Tibial nerve (tissue), 4 donors: ENCODE measurements at places on chromosomes 13 and 19.

- no peak overlapping the region for H3K27ac ChIP-seq
- no peaks in the 10 kb centered on the region for H3K27me3 ChIP-seq
- no peaks in the 10 kb centered on the region for H3K36me3 ChIP-seq
- H3K4me3 ChIP-seq = no peak overlapping the region
- peaks cover 3% of the 10 kb centered on the region for H3K4me1 ChIP-seq
- DNase-seq = no peak
Observed at GRCh38 chr13:77908531-77908930, 10.1 kb downstream of the EDNRB start.

DNA sequence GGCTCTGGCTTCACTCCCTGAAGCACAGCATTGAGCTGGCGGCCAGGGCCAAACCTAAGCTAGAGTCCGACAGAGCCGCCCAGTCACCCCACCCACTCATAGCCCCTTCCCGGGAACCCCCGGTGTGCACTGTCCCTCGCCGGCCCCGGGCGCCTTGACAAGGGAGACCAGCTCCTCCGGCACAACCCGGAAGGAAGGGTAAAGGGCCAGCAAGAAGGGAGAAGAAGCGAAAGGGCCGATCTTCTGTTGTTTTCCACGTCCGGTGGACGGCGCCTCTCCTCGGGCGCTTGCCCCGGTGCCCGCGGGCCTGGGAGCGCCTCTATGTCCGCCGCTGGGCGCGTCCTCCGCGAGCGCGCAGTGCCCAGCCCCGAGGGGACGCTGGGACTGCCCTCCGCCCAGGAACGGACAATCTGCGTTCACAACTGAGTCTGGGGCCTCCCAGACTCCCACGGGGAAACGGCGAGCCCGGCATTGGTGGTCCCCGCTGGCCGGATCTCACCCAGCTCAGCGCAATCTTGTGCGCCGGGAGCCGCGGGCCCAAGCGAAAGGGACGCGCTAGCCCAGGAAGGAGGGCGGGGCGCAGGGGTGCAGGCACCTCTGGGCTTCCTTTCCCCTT lies 172.5 kb upstream of the MIR17HG start:
- no peak for DNase-seq
- H3K36me3 ChIP-seq = no peaks in the 10 kb centered on the region
- H3K4me3 ChIP-seq = peak overlapping the region; percentile 42
- H3K4me1 ChIP-seq = no peaks in the 10 kb centered on the region
- H3K27ac ChIP-seq = no peak overlapping the region
- peaks cover 10% of the 10 kb centered on the region for H3K27me3 ChIP-seq

DNA sequence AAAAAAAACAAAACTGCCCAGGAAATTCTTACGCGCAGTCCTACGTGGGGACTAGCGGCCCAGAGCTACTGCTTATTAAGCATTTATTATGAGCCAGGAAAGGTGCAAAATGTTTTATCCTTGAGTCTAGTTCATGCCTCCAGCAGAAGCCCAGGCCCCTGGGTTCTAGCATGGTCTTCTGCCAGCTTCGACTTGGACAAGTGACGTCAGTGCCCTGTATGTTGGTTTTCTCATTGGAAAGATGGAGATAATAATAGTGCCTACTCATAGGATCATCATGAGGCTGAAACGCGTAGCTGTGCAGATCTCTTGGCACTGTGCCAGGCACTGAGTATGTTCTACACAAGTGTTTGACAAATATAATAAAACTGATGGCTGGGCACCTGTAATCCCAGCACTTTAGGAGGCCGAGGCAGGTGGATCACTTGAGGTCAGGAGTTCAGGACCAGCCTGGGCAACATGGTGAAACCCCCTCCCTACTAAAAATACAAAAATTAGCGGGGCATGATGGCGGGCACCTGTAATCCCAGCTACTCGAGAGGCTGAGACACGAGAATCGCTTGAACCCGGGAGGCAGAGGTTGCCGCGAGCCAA lies 12.4 kb upstream of the SULT2B1 start:
- H3K4me3 ChIP-seq = no peak overlapping the region
- H3K36me3 ChIP-seq = no peaks in the 10 kb centered on the region
- H3K27me3 ChIP-seq = no peaks in the 10 kb centered on the region
- DNase-seq = peak; percentile 12

DNA sequence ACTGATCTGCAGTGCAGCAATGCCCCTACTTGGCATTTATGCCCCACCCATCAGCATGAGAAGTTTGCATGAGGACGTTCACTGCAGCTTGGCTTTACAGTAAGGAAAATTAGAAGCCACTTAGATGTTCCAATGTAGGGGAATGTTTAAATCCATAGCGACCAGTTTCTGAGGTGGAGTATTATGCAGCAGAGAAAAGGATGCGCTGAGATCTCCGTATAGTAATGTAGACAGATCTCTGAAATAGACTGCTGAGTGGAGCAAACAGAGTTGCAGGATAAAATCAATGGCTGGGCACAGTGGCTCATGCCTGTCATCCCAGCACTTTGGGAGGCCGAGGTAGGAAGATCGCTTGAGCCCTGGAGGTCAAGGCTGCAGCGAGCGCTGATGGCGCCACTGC lies 10.1 kb downstream of the PGPEP1 start:
- no peaks in the 10 kb centered on the region for H3K27me3 ChIP-seq
- no peak overlapping the region for H3K27ac ChIP-seq
- H3K36me3 ChIP-seq = no peaks in the 10 kb centered on the region
- no peaks in the 10 kb centered on the region for H3K4me1 ChIP-seq
- H3K4me3 ChIP-seq = no peak overlapping the region

GRCh38 chr13:29969286-29969685 lies 118.9 kb upstream of the UBL3 start:
- no peaks in the 10 kb centered on the region for H3K4me1 ChIP-seq
- H3K36me3 ChIP-seq = no peaks in the 10 kb centered on the region
- no peak for DNase-seq
- H3K27me3 ChIP-seq = no peaks in the 10 kb centered on the region
- H3K27ac ChIP-seq = no peak overlapping the region

DNA sequence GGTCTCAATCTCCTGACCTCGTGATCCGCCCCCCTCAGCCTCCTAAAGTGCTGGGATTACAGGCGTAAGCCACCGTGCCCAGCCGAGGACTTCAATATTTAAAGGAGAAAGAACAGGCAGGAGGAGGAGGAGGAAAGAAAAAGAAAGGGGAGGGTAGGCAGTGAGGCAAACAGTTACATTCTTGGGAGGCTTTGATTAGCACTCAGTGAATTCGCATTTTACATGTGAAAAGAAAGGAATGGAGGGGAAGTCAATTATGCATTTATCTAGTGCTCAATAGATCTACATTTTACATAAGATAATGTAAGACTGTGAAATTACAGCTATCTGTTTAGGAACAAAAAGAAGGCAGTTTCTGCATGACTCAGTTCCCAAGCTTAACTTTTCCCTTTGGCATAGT lies 30.9 kb upstream of the CXCL17 start:
- H3K36me3 ChIP-seq = no peaks in the 10 kb centered on the region
- H3K27me3 ChIP-seq = no peaks in the 10 kb centered on the region
- H3K4me1 ChIP-seq = no peaks in the 10 kb centered on the region
- DNase-seq = no peak

DNA sequence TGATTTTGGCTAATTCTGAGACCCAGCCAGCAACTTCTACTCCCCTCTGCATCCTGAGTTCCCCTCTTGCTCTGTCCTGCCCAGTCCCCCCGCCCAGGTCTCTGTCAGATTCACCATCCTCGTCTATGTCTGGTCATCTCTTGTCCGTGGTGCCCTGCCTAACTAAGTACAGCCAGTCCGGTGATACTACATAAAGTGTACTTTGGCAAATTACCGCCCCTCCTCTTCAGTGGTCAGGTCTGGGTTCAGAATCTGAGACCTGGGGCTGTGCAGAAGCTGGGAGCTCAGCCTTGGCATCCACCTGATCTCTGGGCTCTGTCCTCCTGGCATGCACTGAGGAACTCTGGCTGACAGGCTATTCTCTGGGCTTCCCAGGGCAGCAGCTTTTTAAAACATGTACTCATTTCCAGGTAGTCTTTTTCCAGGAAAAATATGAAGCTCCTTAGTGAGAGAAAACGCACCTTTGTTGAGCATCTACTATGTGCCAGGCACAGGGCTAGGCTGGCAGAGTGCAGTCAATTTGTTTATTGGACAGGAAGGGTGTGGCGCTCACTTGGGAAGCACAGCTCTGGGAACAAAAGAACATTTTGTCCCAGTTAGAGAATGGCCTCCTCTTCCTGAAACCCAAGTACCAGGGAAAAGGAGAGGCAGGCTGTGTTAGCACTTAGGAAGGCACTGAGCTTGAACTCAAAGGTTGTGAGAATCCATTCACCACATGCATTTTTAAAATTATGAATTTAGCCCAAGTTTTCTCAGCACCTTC lies 88.9 kb downstream of the TSHZ3 start:
- H3K27me3 ChIP-seq = no peaks in the 10 kb centered on the region
- no peak overlapping the region for H3K27ac ChIP-seq
- no peak for DNase-seq
- H3K36me3 ChIP-seq = no peaks in the 10 kb centered on the region
- peaks cover 19% of the 10 kb centered on the region for H3K4me1 ChIP-seq

DNA sequence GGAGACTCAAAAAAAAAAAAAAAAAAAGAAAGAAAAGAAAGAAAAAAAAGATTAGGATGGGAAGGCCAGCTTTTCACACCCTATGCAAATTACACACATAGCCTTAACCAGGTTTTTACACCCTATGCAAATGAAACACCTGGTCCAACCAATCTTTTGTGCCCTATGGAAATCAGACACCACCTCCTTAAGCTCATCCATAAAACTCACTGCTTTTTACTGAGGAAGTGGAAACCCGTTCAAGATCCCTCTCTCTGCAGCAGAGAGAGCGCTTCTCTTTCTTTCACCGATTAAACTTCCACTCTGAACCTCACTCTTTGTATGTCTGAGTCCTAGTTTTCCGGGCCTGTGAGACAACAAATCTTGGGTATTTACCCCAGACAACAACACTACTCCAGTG lies 25.3 kb upstream of the HOMER3 start:
- no peak for DNase-seq
- H3K27me3 ChIP-seq = peaks cover 25% of the 10 kb centered on the region
- H3K27ac ChIP-seq = no peak overlapping the region
- peaks cover 24% of the 10 kb centered on the region for H3K4me1 ChIP-seq
- H3K4me3 ChIP-seq = no peak overlapping the region

DNA sequence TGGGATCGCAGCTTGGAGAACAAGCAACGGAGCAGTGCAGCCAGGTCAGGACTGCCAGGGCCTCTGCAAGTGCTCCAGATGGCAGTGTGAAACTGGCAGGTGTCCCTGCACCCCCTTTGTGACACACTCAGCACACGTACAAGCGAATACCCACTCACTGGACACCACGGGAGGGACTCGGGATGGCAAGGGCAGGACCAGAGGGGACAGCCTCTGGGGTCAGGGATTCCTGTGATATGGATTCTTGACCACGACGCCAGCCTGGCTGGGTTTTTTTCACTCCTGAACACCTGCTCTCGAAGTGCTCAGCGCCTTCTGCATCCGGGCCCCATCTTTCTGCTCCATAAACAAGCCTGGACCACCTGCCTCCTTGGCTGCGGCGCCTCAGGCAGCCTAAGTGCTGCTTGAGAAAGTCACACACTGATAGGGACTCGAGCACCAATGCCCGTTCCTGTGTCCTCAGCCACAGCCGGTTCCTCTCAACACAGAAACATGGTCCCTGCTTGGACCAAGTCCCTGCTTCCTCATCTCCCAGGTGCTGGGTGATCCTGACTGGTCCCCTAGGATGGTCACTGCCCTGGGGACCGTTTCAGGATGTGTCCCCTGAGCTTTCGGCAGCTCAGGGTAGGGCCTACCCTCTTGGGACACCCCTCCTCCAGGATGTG lies 22.0 kb downstream of the ELAVL1 start:
- H3K4me1 ChIP-seq = no peaks in the 10 kb centered on the region
- H3K36me3 ChIP-seq = peaks cover 16% of the 10 kb centered on the region
- no peak for DNase-seq
- no peak overlapping the region for H3K4me3 ChIP-seq
- no peak overlapping the region for H3K27ac ChIP-seq

DNA sequence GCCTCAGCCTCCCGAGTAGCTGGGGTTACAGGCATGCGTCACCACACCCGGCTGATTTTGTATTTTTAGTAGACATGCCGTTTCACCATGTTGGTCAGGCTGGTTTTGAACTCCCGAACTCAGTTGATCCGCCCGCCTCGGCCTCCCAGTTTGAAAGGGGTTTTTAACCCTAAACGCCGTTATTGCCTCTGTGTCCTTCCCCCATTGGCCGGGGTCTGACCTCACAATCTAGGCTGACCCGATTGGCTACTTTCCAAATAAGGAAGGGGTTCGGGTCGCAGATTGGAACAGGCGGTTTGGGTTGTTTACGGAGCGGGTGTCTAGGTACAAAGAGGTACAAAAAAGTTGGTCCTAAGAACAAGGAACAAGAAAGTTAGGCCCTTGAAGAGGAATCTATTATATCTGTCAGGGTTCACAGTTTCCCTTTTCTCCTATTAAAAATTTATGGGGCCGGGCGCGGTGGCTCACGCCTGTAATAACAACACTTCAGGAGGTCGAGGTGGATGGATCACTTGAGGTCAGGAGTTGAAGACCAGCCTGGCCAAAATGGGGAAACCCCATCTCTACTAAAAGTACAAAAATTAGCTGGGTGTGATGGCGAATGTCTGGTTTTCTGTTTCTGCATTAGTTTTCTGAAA lies 1.0 kb downstream of the ZNF253 start:
- DNase-seq = no peak
- peak overlapping the region; percentile 94 for H3K27ac ChIP-seq
- H3K36me3 ChIP-seq = peaks cover under 1% of the 10 kb centered on the region
- no peaks in the 10 kb centered on the region for H3K4me1 ChIP-seq
- no peaks in the 10 kb centered on the region for H3K27me3 ChIP-seq

DNA sequence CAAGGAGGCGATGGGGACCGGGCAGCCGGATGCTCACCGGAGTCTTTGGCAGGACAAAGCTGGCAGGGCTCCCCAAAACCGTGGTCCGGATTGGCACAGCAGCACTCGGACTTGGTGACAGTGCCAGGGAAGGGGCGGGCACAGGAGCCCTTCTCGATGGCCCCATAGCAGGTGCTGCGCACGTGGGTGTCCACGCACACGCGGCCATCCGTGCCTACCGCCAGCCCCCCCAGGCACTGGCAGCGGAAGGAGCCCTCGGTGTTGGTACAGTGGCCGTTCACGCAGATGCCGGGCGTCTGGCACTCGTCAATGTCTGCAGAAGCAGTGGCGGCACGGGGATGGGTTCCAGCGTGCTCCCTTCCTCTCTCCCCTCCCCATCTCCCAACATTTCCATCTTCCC lies 17.9 kb downstream of the FBN3 start:
- H3K27me3 ChIP-seq = no peaks in the 10 kb centered on the region
- no peaks in the 10 kb centered on the region for H3K4me1 ChIP-seq
- no peaks in the 10 kb centered on the region for H3K36me3 ChIP-seq
- H3K27ac ChIP-seq = no peak overlapping the region

GRCh38 chr13:85771856-85772255 lies 27.4 kb downstream of the SLITRK6 start:
- no peak overlapping the region for H3K4me3 ChIP-seq
- no peak overlapping the region for H3K27ac ChIP-seq
- no peaks in the 10 kb centered on the region for H3K27me3 ChIP-seq
- H3K36me3 ChIP-seq = no peaks in the 10 kb centered on the region

DNA sequence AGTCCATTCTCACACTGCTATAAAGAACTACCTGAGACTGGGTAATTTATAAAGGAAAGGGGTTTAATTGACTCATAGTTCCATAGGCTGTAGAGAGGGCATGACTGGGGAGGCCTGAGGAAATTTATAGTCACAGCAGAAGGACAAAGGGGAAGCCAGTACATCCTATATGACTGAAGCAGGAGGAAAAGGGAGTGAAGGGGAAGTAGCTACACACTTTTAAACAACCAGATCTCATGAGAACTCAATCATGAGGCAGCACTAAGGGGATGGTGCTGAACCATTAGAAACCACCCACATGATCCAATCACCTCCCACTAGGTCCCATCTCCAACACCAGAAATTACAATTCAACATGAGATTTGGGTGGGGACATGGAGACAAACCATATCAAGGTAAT lies 209.1 kb downstream of the DIAPH3 start:
- H3K36me3 ChIP-seq = no peaks in the 10 kb centered on the region
- H3K4me1 ChIP-seq = no peaks in the 10 kb centered on the region
- no peak overlapping the region for H3K4me3 ChIP-seq
